Calu3 (cell line): ENCODE measurements at places on chromosomes 5 and 9. TPM values are rescaled to one million over a fixed set of nuclear protein-coding genes. Genes with fewer than 3 reads are reported as not detected.

- H3K4me3 ChIP-seq, result no peak overlapping the region
- H3K4me1 ChIP-seq, result peaks cover 11% of the 10 kb centered on the region
- no peak for DNase-seq
- H3K36me3 ChIP-seq, result peaks cover 3% of the 10 kb centered on the region
- no peak overlapping the region for H3K27ac ChIP-seq
These were observed 269.8 kb upstream of the RFX3 start for GRCh38 chr9:3795556-3795955.

DNA sequence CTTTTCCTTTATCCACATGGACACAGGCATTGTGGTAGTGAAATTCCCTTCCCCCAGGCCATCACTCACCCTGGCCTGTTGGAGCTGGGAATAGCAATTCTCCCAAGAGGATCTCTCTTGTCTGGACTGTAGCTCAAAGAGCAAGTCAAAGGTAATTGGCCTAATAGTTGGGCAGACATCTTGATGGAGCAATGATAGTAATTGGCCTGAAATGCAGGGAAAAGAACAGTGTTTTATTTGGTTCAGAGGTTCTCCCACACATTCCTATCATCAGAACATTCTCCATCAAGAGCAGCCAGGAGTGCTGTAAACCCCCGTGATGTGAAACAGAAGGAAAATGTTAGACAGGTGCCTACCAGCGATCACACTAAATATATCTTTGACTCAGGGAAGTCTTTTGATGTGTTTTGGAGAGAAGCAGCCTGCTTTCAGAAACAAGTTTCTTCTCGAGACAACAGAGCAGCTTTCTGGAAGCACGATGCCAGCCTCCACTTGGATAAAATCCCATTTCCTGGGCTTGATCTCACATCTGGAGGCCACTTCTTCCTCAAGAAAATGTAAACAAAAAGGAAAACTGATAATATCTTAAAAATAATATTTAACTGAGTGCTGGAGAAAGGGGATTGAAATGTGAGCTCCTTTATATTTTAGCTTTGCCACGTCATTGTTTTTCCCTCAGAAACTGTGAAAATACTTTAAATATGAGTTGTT lies 198.1 kb upstream of the WWC1 start:
- H3K4me3 ChIP-seq, result no peak overlapping the region
- peaks cover 12% of the 10 kb centered on the region for H3K4me1 ChIP-seq
- no peaks in the 10 kb centered on the region for H3K36me3 ChIP-seq
- H3K27ac ChIP-seq, result no peak overlapping the region

GRCh38 chr5:155299386-155300005 lies 285.9 kb downstream of the KIF4B start:
- no peaks in the 10 kb centered on the region for H3K27me3 ChIP-seq
- DNase-seq, result no peak
- H3K4me3 ChIP-seq, result no peak overlapping the region
- no peak overlapping the region for H3K27ac ChIP-seq

GRCh38 chr5:10301266-10301665 lies 6.4 kb downstream of the CMBL start:
- no peak for DNase-seq
- no peaks in the 10 kb centered on the region for H3K36me3 ChIP-seq
- H3K27me3 ChIP-seq, result no peaks in the 10 kb centered on the region
- no peak overlapping the region for H3K27ac ChIP-seq
- peaks cover 41% of the 10 kb centered on the region for H3K4me1 ChIP-seq
- H3K4me3 ChIP-seq, result peak overlapping the region; percentile 69

DNA sequence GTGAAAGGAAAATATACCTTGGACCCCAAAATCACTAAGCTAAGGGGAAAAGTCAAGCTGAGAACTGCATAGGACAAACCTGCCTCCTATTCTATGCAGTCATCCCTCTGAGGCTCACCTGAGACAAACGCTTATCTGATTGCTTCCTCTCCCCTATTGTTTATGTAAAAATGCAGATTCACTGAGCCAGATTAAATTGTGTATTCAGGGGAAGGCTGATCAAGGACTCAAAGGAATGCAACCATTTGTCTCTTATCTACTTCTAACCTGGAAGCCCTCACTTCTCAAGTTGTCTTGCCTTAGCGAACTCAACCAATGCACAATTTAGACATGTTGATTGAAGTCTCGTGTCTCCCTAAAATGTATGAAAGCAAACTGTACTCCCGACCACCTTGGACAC lies 13.3 kb downstream of the SPARC start:
- H3K4me3 ChIP-seq, result no peak overlapping the region
- H3K27ac ChIP-seq, result no peak overlapping the region
- H3K36me3 ChIP-seq, result no peaks in the 10 kb centered on the region
- peaks cover 10% of the 10 kb centered on the region for H3K27me3 ChIP-seq

GRCh38 chr5:52988335-52989024 lies 672 bp upstream of the ITGA2 start:
- DNase-seq, result no peak
- peaks cover 66% of the 10 kb centered on the region for H3K36me3 ChIP-seq
- no peaks in the 10 kb centered on the region for H3K27me3 ChIP-seq
- H3K27ac ChIP-seq, result peak overlapping the region; percentile 97

DNA sequence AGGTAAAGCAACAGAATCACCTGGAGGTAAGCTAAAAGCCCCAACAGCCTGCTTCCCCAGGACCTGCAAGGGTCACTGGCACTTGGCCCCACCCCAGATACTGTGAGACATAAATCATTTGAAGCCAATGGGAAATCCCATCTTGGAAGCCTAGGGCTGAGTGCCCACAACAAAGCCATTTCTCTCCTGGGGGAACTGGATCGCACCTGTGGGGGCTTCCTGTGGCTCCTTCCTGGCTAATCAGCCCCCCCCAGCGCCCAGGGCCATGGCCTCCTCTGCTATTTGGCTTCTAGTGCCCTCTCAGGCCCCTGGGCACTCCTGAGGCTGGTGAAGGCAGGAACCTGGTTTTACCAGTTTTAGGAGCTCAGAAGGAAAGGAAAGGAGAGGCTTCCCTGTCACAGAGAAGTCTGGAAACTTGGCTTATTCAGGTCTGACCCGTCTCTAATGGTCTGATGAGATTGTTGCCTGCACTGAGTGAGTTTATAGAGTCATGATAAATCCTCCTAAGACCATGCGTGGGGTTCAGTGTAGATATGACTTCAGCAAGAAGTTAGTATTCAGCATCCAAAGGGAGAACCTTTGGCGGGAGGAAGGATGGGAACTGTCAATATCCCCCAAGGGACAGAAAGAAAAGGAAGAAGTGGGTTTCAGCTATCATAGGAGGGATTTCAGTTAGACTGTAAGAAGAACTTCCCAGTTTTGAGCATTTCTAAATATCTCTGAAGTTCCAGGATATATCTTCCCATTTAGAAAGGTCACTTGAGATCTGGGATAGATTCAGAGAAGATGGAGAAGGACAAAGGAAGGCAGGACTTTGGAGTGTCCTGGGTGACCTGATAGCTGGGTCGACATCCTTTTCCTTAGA lies 1.2 kb downstream of the KCNMB1 start:
- no peaks in the 10 kb centered on the region for H3K36me3 ChIP-seq
- H3K4me1 ChIP-seq, result no peaks in the 10 kb centered on the region
- no peak overlapping the region for H3K27ac ChIP-seq
- no peak overlapping the region for H3K4me3 ChIP-seq
- no peak for DNase-seq
- H3K27me3 ChIP-seq, result peaks cover 93% of the 10 kb centered on the region

GRCh38 chr5:87432460-87432859 lies 19.7 kb upstream of the CCNH start:
- H3K27ac ChIP-seq, result no peak overlapping the region
- H3K4me1 ChIP-seq, result peaks cover 10% of the 10 kb centered on the region
- H3K4me3 ChIP-seq, result no peak overlapping the region
- no peak for DNase-seq

- no peaks in the 10 kb centered on the region for H3K4me1 ChIP-seq
- H3K4me3 ChIP-seq, result no peak overlapping the region
- H3K27me3 ChIP-seq, result no peaks in the 10 kb centered on the region
- peaks cover 1% of the 10 kb centered on the region for H3K36me3 ChIP-seq
- no peak overlapping the region for H3K27ac ChIP-seq
- no peak for DNase-seq
These were observed 13.0 kb downstream of the PPP6C start for GRCh38 chr9:125176636-125177035.

DNA sequence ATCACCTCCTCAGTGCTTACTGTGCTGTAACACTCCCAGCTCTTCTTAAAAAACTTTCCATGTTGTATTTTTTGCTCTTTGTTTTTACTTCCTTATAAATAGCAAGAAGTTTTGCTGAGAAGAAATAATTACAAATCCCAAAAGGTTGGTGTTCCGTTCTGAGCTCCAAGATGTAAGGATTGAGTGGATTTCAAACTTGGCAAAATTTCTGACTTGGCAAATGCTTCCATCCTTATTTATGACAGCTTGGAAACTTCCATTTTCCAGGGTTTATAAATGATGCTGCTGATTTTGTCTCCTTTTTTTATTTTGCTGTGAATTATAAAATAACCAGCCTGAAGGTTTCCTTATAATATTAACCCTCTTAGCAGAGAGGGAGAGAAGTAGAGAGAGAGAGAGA lies 151.9 kb downstream of the NTRK2 start:
- H3K36me3 ChIP-seq, result no peaks in the 10 kb centered on the region
- peaks cover 8% of the 10 kb centered on the region for H3K4me1 ChIP-seq
- H3K27me3 ChIP-seq, result no peaks in the 10 kb centered on the region
- no peak overlapping the region for H3K4me3 ChIP-seq
- H3K27ac ChIP-seq, result no peak overlapping the region

- H3K36me3 ChIP-seq, result no peaks in the 10 kb centered on the region
- no peak overlapping the region for H3K27ac ChIP-seq
- no peak for DNase-seq
- H3K4me1 ChIP-seq, result peaks cover 1% of the 10 kb centered on the region
- H3K27me3 ChIP-seq, result no peaks in the 10 kb centered on the region
These were observed 32.0 kb downstream of the CDC14B start for GRCh38 chr9:96587338-96588315.

- no peak for DNase-seq
- H3K27ac ChIP-seq, result no peak overlapping the region
- H3K4me1 ChIP-seq, result peaks cover 8% of the 10 kb centered on the region
These were observed 6.8 kb downstream of the CA9 start for GRCh38 chr9:35680331-35681105.

DNA sequence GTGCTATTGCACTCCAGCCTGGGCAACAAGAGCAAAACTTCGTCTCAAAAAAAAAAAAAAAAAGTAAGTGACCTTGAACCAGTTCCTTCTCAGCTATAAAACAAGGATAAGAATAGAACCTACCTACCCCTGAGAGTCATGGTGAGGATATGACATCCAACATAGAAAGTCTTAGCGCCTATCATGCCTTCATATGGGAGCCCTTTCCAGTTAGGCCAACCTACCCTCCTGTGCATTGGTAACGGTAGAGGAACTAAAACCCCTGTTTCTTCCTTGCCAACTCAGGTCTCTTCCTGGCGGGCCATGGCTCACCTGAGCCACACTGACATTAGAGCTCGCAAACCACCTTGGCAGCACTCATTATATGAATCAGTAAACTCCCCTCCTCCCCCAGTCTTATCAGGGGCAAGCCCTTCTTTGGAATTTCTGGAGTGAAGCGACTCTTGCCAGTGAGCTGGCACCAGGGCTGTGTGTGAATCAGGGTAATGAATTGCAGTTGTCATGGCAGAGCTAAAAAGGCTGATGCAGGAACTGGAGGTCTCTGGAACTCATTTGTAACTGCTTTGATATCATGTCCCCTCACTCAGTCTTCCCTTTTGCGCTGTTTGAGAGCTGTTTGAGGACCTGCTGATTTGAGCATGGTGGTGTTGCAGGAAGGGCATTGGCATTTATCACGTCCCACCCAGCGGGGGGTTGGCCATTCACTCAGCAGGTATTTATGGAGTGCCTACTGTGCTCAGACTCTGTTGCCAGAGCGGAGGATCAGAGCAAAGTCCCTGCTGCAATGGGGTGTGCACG lies 10.3 kb downstream of the WWC1 start:
- peaks cover 90% of the 10 kb centered on the region for H3K4me1 ChIP-seq
- H3K36me3 ChIP-seq, result peaks cover 71% of the 10 kb centered on the region
- H3K27ac ChIP-seq, result peak overlapping the region; percentile 97

DNA sequence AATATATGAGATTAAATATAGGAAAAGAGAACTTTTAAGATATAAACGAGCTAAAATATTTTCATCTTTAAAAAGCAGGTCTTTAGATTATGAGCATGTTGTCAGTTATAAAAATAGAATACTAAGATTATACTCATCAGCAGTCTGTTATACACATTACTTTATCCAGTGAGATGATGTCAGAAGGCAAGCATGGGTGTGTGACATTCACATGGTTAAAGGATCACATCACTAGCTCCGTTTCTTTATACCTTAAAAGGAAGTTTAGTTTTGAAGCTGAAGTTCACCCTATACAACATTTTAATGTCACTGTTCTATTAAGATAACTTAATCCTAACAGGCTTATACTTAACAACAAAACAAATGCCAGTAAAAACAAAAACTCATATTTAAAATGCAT lies 59.6 kb downstream of the RICTOR start:
- H3K27me3 ChIP-seq, result no peaks in the 10 kb centered on the region
- H3K4me1 ChIP-seq, result peaks cover 15% of the 10 kb centered on the region
- peaks cover 30% of the 10 kb centered on the region for H3K36me3 ChIP-seq
- no peak overlapping the region for H3K4me3 ChIP-seq
- no peak for DNase-seq

- DNase-seq, result no peak
- H3K4me3 ChIP-seq, result no peak overlapping the region
- no peaks in the 10 kb centered on the region for H3K27me3 ChIP-seq
- peak overlapping the region; percentile 45 for H3K27ac ChIP-seq
- peaks cover 19% of the 10 kb centered on the region for H3K36me3 ChIP-seq
These were observed 119.9 kb upstream of the ANKRD55 start for GRCh38 chr5:56352808-56353590.

DNA sequence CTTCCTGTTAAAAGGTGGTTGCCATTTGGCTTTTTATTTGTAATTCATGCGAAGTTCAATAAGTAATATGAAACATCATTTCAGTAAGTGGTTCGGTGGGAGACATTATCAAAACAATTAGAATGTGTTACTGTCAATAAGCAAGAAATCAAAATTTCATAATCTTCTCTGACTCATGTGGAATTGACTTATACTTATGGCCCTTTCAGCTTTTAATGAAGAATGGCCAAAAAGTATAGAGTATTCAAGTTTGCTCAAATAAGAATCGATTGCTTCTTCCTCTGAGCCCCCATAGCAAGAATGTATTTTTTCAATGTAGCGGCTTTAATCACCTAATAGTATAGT lies 174.5 kb downstream of the AOPEP start:
- H3K27ac ChIP-seq, result peak overlapping the region; percentile 91
- no peaks in the 10 kb centered on the region for H3K27me3 ChIP-seq
- no peaks in the 10 kb centered on the region for H3K36me3 ChIP-seq
- no peak for DNase-seq

GRCh38 chr5:60149081-60149480 lies 255.6 kb upstream of the PDE4D start:
- no peaks in the 10 kb centered on the region for H3K36me3 ChIP-seq
- no peaks in the 10 kb centered on the region for H3K27me3 ChIP-seq
- DNase-seq, result no peak

NPR3 gene
- 0.15 and 0.19 TPM in 2 replicates for total RNA-seq

SV2C gene
- 0.88 and 0.90 TPM in 2 replicates for total RNA-seq

ROR2 gene
- not detected in 2 replicates for total RNA-seq

CCL28 gene
- 9.9 and 12.2 TPM in 2 replicates for total RNA-seq

LCN6 gene
- not detected in 2 replicates for total RNA-seq

EGFLAM gene
- total RNA-seq, result not detected in 2 replicates

PAEP gene
- 0.45 TPM in 1 of 2 replicates, not detected in the other for total RNA-seq

NR4A3 gene
- 0.21 and 0.66 TPM in 2 replicates for total RNA-seq

ANKRD18B gene
- 30.5 and 30.8 TPM in 2 replicates for total RNA-seq

TMOD1 gene
- total RNA-seq, result 0.14 and 0.15 TPM in 2 replicates

EFNA5 gene
- total RNA-seq, result 172 and 216 TPM in 2 replicates

SLC34A1 gene
- 0.19 and 0.64 TPM in 2 replicates for total RNA-seq

RRAGA gene
- total RNA-seq, result 39.7 and 40.6 TPM in 2 replicates

CD14 gene
- total RNA-seq, result 0.73 and 1.1 TPM in 2 replicates

CDH12 gene
- 2.3 and 2.9 TPM in 2 replicates for total RNA-seq
